ENCODE measurements at places on chromosomes 2 and 18.

DNA sequence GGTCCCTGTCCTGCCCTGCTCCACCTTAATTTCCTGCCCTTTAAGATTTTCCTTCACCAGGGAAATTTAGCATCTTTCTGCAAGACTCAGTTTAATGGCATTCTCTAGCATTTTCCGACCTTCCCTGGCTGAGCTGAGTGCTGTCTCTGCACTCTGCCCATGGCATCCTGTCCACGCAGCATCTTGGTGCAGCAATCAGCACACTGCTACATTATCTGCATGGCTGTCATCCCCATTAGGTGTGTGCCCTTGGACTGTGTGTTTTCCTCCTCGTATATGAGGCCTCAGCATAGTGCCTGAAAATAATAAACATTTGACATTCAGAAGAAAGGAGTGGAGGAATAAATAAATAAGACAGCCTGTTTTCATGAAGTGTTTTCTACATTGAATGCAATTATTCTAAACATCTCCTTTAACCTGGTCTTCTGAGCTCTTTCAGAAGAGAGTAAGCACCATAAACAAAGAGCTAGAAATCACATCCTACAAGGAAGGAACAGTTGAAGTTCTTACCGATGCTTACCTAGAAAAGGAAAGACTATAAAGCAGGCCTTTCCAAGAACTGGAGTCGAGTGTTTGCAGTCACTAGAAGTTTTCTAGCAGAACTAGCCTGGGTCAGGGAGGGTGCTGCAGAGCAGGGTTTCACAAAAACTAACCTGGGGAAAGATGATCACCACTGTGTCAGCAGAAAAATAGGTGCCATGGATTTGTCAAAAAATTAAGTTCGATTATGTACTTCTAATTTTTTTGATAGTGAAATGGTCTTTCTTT is 131.4 kb upstream of the ITGB6 start:
- no peak for DNase-seq

GRCh38 chr2:152582081-152582480 is 135.2 kb downstream of the PRPF40A start:
- DNase-seq = no peak

DNA sequence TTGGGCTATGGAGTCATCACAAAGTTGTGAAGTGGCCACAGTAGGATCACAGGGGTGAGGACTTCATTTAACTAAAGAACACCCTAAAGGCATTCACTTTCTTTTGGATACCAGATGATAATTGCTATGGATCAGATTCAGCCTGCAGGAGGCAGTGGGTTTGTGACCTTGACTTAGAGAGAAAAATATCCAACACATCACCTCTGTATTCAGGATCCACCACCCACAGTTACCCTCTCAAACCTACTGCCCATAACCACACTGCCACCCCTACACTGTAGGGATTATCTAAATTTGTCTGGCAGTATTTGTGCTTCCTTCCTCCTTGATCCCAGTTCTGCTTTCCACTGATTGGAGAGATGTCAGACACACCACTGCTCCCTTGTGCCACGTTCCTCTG is 269.4 kb downstream of the MYCN start:
- no peak for DNase-seq

- DNase-seq = no peak
Measured at GRCh38 chr2:99624677-99625076, 134.9 kb upstream of the REV1 start.

DNA sequence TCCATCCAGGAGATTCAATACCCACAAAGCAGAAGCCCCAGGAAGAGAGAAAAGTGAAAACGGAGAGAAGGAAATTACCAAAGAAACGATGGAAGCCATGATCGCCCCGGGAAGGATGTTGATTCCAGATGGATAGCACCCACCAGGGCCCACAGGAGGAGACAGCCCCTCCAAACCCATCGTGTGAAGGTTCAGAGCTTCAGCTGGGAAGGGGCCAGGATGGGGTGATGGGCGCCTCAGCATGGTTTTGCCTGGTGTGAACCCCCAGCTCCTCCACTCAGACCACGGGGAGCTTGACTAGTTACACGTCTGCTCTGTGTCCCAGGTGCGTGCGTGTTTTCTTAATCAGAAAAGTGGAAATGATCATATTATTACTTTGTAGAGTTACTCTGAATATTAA is 264.5 kb downstream of the EIPR1 start:
- no peak for DNase-seq

DNA sequence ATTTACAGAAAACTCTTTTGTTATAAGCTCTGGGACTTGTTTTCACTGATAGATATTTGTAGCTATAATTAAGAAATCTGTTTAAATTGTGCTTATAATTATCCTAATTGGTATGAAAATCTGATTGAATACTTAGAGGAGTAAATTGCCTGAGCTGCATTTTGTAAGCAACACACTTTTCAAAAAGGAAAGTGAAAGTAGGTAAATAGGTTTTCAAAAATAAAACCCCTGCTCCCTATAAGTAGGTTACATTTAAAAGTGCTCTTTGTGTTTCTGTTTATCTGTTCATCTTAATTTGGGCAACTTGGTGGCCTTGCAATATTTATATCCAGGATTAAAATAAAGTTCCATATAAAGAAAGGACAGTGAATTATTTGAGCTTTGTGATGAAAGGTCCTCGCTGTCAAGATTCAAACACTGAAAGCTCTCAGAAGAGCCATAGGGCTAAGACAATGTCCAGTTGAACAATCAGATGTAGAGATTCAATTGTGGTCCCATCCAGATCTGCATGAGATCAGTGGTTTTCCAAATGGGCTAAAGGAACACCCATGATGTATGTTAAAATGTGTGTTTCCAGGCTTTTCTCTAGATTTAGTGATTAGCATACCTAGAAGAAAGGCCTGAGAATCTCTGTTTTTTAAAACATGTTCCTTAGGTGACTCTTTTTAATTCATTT is 371.6 kb downstream of the RPRM start:
- no peak for DNase-seq

GRCh38 chr18:6221602-6222014 is 193.1 kb downstream of the L3MBTL4 start:
- no peak for DNase-seq

GRCh38 chr2:7916670-7917069 is 765.2 kb upstream of the ID2 start:
- DNase-seq = no peak

- DNase-seq = no peak
Measured at GRCh38 chr2:114201781-114202180, 240.7 kb upstream of the DPP10 start.

All from NCI-H748 treated with DMSO at 0.1 percent for 48 hours (cell line).